ENCODE measurements at places on chromosomes 5 and 9.

GRCh38 chr5:54311176-54311677 is 854 bp upstream of the ARL15 start:
- DNase-seq = peak; percentile 57

- DNase-seq = peak; percentile 23
Measured at GRCh38 chr5:120055858-120056257, 408.2 kb upstream of the PRR16 start.

GRCh38 chr9:115212832-115213231 is 94.9 kb upstream of the TNC start:
- DNase-seq = no peak

- DNase-seq = no peak
Measured at GRCh38 chr9:137757613-137758029, 120.0 kb upstream of the CACNA1B start.

GRCh38 chr9:84959339-84959738 is 289.8 kb downstream of the NTRK2 start:
- DNase-seq = no peak

GRCh38 chr5:45694255-45694814 is 1.8 kb downstream of the HCN1 start:
- DNase-seq = no peak
